CD4-positive, alpha-beta T cell treated with Interferon gamma for 1 hour (primary cell): ENCODE measurements at places on chromosomes 11 and 22.
A peak's percentile ranks its signal among the peaks of the same experiment; 100 is the strongest.

- DNase-seq, result no peak
Observed at GRCh38 chr22:40520562-40520961, 116.0 kb downstream of the MRTFA start.

DNA sequence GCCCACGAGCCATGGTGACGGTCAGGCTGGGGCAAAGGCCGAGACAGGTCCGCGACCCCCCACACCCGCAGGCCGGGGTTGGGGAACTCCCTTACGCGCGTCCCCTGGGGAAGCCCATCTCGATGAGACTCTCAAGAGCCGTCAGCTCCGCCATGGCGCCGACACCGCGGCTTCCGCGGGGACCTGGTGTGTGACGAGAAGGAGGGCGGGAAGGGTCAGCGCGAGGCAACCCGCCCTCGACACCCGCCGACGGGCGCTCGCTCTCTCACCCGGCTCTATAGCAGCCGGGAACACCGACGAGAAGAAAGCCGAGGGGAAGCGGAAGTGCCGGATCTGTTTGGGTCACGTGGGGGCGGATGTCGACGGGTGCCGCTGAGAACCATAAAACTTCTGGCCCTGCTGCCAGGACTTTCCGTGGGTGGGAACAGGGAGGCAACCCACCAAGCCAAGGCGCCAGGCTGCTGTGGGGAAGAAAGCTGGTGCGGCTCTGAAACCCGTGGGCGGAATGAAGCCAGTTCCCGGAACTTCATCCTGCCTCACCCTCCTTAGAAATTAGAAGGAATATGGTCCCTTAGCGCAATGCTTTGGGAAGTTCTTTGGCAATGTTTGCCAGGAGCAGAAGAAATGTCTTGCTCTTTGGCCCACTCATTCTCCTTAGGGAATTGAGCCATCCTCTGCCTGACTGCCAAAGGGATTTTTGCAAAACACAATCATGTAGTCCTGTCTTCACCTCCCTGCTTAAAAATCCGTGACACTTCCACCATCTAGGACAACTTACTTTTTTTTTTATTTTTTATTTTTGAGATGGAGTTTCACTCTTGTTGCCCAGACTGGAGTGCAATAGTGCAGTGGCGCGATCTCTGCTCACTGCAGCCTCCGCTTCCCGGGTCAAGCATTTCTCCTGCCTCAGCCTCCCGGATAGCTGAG, at the start of gene UBXN1:
TSS of gene UBXN1 (minus strand) at position 304 of the 927 bp plus-strand sequence. CDS start at position 154, 150 bp downstream.
- DNase-seq, result peak; percentile 83

- DNase-seq, result no peak
Observed at GRCh38 chr11:47603295-47603694, 9.1 kb upstream of the C1QTNF4 start.

- DNase-seq, result no peak
Observed at GRCh38 chr22:39985383-39986035, 9.2 kb upstream of the FAM83F start.

GRCh38 chr22:47393191-47393590, 630.7 kb downstream of the TBC1D22A start:
- DNase-seq, result no peak
